ENCODE measurements at places on chromosomes 4 and X. TPM values are rescaled to one million over a fixed set of nuclear protein-coding genes. Genes with fewer than 3 reads are reported as not detected.

The FAT4 gene
- polyA plus RNA-seq, result 12.5 TPM

The NPY1R gene
- 2.0 TPM for polyA plus RNA-seq

The AREG gene
- polyA plus RNA-seq, result 0.21 TPM

DNA sequence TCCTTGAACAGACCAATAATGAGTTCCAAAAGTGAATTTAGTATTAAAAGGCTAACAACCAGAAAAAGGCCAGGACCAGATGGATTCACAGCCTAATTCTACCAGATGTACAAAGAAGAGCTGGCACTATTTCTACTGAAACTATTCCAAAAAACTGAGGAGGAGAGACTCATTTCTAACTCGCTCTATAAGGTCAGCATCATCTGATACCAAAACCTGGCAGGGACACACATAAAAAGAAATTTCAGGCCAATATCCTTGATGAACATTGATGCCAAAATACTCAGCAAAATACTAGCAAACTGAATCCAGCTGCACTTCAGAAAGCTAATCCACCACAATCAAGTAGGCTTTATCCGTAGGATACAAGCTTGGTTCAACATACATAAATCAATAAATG lies 35.8 kb upstream of the USP46 start:
- DNase-seq, result no peak

DNA sequence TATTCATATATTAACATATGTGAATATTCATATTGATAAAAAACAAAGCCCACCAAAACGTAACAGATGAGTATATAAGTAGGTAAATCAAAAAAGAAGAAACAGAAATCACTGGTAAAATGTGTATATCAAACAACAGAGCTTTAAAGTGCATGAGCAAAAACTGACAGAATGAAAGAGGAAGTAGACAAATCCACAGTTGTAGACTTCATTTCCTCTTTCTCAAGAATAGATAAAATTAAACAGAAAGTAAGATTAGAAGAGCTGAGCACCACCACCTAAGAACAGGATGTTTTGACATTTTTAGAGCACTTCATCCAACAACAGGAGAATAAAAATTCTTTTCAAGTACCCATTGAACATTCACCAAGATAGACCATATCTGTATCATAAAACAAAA lies 64.6 kb downstream of the CNKSR2 start:
- no peak for DNase-seq

DNA sequence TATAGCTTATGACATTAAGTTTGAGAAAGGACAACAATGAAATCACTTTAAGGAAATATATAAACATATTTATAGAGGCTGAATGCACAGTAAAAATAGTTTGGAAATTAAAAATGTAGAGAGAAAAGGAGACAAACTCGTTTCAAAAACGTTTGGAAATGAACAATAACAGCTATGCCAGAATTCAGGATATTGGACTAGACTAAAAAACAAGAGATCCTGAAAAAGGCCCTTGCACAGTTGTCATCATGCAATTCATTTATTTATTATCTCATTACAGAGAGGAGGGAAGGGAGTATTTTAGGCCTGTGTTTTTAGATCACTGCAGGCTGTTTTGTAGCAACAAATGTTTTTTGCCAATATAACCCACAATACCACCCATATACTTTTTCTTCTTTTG lies 527.2 kb downstream of the ADGRL3 start:
- peak; percentile 41 for DNase-seq

- DNase-seq, result no peak
These were observed 122.5 kb upstream of the LNX1 start for GRCh38 chr4:53713767-53714166.

DNA sequence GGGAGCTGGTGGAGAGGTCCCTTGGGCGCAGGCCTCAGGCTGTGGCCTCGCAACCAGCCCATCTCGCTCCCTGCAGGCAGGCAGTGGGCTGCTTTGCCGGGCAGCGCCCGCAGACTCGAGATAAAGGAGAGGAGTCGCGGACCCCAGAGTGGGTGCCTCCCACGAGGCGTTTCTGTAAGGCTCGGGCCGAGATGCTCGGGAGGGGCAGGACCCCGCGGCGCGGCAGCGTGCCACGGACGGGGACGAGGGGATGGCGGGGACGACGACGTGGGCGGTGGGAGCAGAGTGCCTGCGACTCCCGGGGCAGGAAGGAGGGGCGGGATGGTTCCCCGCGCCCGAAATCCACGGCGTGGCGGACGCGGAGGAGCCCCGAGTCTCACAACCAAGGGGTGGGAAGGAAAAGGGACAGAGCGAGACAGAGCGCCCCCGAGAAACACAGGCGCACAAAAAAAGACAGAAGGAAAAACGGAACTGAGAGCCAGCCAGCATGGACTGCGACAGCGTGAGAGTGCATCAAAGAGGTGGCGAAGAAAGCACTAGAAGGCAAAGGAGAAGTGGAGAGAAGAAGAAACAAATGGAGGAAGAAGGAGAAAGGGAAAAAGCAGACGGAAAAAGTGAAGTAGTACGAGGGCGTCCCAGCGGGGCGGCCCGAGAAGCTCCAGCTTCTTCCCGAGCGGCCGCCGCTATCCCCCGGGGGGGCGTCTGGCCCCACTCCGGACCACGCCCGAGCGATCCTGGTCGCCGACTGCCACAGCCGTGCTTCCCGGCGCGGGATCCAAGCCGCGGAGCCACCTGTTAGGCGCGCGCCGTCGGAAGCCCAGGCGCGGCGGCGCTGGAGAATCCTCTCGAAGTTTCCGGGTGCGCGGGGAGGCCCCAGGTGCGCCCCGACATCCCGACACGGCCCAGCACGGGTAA lies 1.5 kb downstream of the BEND4 start:
- DNase-seq, result no peak

DNA sequence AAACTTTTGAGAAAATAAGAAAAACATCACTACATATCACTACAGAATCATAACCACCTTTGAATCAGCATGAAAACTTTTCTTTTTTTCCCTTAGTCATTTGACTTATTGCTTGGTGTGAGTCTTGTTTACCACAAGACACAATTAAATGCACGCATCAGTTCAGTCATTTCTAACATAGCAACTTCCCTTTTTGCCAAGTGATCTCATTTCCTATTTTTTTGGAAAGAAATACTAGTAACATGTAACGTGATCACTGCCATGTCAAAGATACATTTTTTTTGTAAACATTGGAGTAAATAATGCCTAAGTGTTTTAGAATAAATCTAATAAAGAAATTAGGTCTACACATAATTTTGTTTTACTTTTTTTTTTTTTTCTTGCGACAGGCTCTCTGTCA lies 5.1 kb upstream of the CXCL8 start:
- DNase-seq, result no peak
